Endodermal cell (in vitro differentiated cells): ENCODE measurements at places on chromosomes 3 and 15. TPM values are rescaled to one million over a fixed set of nuclear protein-coding genes. Genes with fewer than 3 reads are reported as not detected.

- no peak for DNase-seq
Observed at GRCh38 chr3:33645060-33645647, 72.9 kb downstream of the CLASP2 start.

DNA sequence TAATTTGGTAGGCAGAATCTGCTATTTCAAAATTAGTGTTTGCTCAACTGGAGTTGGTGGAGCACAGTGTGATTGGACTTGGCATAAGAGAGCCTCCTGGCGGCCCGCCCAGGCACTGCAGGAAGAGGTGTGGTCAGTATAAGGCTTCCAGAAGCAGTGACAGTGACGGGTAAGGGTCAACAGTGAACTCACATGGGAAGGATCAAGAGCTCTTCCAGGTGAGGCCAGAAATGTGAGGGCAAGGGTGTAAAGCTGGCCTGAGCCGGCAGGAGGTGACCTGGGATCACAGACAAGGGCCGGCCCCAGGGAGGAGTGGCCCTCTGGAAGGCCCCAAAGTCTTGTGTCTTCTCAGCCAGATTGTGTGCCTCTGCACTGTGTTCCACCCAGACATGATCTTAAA lies 93.2 kb upstream of the RNF7 start:
- DNase-seq: peak; percentile 97

- DNase-seq: no peak
Observed at GRCh38 chr3:38992117-38992760, 59.5 kb downstream of the SCN11A start.

DNA sequence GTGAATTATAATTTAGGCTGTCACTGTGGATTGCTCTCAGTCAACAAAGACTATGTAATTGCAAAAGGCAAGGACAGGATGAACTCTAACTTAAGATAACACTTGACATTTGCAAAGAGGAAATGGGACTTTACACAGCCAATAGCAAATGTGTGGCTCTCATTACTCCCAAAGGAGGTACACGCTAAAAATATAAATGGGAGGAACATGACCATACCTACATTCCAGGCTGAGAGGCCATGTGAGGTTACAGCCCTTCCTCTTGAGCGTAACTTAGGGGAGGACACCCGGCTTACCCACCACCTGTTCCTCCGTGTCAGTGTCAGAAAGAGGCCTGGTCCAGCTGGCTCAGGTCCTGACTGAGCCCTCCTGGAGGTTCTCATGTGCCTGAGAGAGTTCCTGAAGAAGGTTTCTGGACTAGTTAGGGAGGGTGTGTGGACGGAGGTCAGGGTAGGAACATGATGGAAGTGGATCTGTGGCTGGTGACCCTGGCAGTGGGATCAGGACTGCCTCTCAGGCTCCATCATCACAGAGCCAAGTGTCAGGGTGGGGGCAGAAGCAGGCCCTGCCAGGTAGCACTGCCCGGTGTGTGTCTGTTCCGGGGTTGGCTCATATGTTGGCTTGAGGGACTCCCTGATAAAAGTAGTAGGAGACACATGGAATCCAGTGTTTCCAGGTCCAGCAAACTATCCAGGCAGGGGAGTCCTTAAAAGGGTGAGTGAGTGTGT lies 7.9 kb downstream of the POPDC2 start:
- DNase-seq: no peak

DNA sequence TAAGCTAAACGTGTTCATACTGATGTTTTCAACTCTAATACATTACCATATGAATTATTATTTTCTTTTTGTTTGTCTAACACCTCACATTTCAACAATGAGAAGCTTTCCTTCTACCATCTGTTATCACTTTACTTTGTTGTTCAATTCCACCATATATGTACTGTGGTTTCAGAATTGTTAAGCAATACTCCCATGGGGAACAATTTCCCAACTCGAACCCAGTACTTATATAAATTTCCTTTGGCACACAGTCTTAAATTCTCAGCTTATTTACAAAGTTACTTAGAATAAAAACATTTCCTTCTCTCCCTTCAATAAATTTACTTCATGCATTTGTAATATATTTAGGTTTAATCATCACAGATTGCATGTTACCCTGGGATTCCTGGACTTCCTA lies 1764.4 kb downstream of the OTOL1 start:
- DNase-seq: no peak

DNA sequence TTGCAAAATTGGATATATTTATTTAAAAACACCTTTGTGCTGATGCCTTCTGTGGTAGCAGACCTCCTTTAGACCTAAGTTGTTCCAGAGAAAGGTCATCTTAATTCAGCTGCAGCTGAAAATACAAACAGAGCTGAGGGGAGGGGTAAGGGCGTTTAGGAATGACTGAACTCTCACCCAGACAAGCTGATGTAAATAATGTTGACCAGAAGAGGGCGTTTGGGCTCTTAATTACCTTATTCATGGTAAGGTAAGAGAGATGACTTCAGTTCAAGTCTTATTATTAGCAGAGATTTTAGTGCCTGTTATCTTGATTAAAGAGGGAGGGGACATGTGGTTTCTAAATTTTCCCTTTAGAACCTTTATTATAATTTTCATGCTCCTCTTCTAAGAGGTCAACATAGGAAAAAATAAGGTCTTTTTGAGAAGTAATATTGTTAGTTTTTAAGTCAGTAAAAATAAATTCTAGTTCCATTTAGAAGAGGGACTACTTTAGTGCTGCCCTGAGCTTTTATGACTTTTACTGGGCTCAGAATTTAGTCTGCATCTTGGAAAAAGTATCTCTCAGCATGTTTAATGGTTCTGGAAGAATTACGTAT lies 46.3 kb downstream of the GPR171 start:
- no peak for DNase-seq

GRCh38 chr3:107899990-107900651 lies 190.7 kb downstream of the CD47 start:
- no peak for DNase-seq

DNA sequence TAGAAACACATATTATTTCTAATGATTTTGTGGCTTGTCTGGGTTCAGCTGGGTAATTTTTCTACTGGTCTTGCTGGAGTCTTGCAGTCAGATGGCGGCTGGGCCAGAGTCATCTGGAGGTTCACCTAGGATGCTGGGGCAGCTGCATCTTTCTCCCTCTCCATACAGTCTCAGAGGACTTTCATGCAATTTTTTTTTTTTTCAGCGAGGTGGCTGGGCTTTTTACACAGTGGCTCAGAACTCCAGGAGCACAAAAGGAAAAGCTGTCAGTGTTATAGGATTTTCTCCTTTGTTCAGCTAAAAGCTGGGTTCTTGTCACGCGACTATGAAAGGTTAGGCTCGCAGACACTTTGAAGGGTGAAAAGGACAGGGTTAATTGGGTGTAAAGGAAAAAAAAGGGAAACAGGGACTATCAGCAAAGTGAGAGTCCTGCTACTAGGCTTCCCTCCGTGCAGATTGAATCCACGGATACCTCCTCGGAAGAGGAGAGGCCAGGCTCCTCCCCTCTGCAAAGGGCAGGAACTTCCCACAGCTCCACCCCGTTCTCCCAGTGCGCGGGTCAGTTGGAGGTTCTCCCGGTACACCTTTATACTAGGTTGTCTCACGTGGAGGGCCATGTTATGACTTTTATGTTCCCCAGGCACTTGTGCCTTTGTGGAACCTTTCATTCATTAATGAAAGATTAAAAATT lies 44.3 kb downstream of the ADGRG7 start:
- peak; percentile 66 for DNase-seq

DNA sequence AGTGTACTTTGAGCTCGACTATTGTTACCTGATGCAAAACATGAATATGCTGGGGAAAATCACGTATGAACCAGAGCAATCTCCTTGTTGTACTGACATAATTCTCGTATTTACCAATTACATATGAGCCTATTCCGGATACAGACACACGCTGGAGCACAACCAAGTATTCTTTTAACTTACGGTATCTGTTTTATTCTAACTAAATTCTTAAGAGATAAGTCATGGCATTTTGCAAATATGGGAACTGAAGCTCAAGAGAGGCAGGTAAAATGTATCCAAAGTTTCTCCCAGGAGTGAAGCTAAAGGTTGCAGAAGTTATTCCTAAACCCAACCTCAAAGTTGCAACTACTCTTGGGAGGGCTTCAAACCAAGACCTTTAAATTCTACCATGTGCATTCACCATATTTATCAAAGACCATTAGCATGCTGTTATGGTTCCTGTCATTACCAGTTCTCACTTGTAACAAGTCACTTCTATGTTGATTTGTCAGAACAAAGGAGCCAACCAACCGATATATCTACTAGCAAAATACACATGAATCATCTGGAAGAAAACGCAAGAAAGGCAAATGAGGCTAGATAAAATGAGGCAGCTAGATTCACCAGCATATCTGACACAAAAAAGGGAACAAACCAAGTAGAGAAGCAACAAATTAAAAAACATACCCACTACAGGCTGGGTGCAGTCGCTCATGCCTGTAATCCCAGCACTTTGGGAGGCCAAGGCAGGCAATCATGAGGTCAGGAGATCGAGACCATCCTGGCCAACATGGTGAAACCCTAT lies 17.8 kb downstream of the TBL1XR1 start:
- no peak for DNase-seq

DNA sequence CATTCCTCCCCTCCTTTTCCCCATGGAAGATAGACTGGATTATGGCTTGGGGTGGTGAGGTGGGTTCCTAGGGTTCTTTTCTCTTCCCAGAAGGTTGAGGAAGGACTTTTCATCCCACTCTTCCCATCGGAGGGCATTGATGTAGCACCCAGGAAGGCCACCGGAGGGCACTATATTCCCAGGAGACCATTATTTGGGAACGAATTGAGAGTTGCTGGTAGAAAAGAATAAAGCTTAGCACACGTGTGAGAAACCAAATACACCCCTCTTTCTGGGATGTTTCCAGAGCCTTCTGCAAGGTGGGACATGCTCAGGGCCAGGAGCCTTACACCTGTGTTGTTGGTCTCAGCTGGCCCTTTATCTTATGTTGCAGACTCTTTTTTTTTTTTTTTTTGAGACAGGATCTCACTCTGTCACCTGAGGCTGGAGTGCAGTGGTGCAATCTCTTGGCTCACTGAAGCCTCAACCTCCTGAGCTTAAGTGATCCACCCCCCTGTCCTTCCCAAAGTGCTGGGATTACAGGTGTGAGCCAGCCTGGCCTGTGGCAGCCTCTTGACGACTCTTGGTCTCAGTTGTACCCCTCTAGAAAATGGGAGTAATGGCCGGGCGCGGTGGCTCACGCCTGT lies 6.3 kb upstream of the CDC25A start:
- DNase-seq: peak; percentile 95

DNA sequence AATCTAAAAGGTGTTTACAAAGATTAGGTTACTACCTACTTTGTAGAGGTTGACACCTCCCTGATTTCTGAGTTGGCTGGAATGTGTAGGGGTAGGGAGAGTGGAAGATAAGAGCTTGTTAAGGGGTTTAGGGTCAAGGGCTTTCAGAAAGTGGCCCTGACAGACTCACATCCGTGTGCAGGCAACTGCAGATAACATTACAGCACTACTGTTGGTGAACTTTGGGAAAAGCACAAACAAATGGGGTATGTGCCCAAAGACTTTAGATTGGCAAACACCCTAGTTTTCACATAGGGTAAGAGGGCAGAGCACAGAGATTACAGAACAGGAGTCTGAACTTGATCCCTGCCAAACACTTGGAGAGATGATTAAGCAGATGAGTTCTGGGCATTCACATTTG lies 375.7 kb downstream of the EPHB1 start:
- DNase-seq: no peak

DNA sequence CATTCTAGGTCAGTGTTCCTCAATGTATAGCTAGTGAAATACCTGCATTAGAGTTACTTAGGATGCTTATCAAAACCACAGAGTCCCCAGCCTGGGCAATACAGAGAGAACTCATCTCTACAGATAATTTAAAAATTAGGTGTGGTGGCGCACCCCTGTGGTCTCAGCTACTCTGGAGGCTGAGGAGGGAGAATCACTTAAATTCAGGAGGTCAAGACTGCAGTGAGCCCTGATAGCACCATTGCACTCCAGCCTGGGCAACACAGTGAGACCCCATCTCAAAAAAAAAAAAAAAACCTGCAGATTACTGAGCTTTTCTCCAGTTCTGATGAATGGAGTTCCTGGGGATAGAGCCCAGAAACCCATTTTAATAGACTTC lies 10.1 kb upstream of the MINDY2 start:
- DNase-seq: no peak

DNA sequence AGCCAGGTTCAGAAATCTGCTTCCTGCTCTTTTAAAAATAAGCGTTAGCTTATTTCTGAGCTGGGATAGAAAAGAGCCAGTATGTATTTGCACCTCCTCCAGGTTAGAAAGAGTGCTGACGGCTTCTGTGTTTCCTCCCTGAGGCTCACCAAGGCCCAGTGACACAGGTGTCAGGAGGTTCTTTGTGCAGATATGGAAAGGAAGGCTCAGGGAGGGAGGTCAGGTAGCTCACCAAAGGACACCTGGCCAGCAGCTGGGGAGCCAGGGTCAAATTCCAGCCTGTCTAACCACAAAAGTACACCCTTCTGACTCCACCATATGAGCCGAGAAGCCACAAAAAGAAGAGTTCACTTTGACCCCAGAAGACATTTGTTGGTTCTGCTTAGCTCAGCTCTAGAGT lies 201.0 kb upstream of the WNT5A start:
- DNase-seq: no peak

GRCh38 chr15:66216806-66217205 lies 36.7 kb downstream of the MEGF11 start:
- DNase-seq: peak; percentile 19

- peak; percentile 70 for DNase-seq
Observed at GRCh38 chr15:74954515-74954914, 2.1 kb downstream of the RPP25 start.

DNA sequence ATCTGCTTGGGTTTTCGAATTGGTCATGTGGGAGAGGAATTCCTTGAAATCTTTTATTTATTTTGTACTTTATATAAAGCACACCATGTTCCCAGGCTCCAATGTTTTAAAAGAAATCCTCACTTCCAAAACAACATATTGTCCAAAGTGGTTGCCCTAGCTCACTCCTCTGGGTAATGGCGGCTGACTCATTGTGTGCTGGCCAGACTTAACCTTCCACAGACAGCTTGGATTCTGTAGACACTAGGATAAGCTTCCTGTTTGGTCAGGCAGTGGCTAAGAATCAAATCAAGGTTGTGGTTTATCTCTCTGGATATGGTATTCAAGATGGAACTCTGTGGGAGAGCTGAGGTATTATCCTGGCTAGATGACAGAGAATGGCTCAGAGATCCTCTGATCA lies 55.8 kb upstream of the FAM98B start:
- no peak for DNase-seq

DNA sequence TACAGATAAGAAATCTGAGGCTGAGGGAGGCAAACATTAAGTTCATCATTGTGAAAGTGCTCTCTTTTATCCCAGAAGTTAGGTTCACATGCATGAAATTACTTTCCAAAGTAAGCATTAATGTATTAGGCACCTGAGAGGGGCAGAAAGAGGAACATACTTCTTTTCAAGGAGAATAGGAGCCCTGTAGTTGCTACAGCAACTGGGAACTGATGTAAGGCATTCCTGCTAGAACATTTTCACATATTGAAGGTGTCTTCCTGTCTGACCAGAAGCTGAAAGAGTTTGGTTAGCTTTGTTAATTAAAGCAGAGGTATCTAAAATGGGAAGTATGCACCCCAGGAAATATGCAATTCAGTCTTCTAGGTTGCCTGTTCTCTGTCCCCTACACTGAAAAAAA lies 65.5 kb upstream of the ZBTB20 start:
- DNase-seq: no peak

Gene APH1B
- total RNA-seq: 17.7 to 23.7 TPM (median 19.5 TPM) in 3 replicates

Gene SMCO1
- not detected in 2 replicates for total RNA-seq

Gene TRPC1
- total RNA-seq: 18.9 to 27.1 TPM (median 24.3 TPM) in 3 replicates

Gene NR2E3
- 0.15 to 0.77 TPM (median 0.19 TPM) in 3 replicates for total RNA-seq

Gene ZDHHC23
- total RNA-seq: 14.6 to 18.9 TPM (median 16.2 TPM) in 3 replicates

Gene CELF6
- 0.40 to 0.76 TPM (median 0.62 TPM) in 3 replicates for total RNA-seq
